ENCODE measurements at places on chromosomes 5 and 9.
A peak's percentile ranks its signal among the peaks of the same experiment; 100 is the strongest.

- DNase-seq, result peak; percentile 28
Observed at GRCh38 chr9:110626101-110626829, 42.3 kb upstream of the MUSK start.

GRCh38 chr5:28156981-28157380 lies 1118.6 kb upstream of the CDH9 start:
- DNase-seq, result no peak

GRCh38 chr9:69009708-69010107 lies 4.2 kb downstream of the PRKACG start:
- DNase-seq, result no peak

DNA sequence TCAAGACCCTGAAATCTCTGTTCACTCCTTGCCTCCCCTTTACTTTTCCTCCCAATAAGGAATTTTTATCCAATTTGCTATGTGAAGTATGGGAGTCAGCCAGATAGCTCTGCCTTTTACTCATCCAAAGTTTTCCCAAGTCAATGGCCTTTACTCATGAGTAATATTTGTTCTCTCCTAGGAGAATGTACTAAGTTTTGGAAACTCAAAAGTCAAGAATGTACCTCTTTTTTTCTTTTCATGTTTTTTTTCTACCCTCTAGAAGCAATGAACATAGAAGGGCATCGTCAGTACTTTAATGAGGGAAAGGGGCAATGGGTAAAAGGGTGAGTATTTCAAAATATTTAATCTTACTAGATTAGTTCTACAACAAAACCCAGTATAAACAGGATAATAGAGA lies 140.2 kb upstream of the SGCD start:
- DNase-seq, result no peak

DNA sequence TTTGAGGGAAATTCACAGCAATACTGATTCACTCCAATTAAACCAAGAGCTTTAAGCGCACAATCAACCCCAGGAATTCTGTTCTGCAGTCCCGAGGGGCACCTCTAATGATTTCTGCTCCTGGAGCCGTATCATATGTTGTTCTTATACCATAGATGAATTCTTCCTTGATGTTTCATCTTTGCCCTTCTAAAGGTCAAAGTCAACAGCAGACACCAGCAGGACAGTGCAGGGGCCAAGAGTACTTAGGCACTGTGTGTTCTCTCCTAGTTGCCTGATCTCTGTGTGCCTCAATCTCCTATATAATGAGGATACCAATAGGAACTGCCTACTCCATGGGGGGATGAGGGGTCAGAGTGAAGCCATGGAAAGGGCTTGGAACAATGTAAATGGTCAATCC lies 16.5 kb downstream of the EPB41L4B start:
- DNase-seq, result no peak

GRCh38 chr5:111813537-111813936 lies 56.5 kb upstream of the NREP start:
- no peak for DNase-seq

- no peak for DNase-seq
Observed at GRCh38 chr9:20373263-20373662, 249.0 kb downstream of the MLLT3 start.

DNA sequence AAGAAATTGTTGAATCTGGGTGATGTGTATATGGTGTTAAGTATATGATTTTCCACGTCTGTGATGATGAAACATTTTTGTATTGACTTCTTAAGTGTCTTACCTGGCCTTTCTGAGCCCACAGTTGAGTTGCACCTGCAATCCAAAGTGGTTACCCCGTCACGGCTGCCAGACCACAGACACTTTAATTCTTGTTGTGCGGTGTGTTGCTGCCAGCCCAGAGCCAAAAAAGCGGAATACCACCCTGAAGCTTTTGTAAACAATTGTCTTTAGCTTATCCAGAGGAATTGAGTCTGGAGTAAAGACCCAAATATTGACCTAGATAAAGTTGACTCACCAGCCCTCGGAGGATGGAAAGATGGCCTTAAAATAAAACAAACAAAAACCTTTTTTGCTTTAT lies 35.1 kb downstream of the MTAP start:
- no peak for DNase-seq
